ENCODE measurements at places on chromosomes 3 and 15.

GRCh38 chr3:43581343-43581742 lies 40.5 kb downstream of the ANO10 start:
- no peak for DNase-seq

DNA sequence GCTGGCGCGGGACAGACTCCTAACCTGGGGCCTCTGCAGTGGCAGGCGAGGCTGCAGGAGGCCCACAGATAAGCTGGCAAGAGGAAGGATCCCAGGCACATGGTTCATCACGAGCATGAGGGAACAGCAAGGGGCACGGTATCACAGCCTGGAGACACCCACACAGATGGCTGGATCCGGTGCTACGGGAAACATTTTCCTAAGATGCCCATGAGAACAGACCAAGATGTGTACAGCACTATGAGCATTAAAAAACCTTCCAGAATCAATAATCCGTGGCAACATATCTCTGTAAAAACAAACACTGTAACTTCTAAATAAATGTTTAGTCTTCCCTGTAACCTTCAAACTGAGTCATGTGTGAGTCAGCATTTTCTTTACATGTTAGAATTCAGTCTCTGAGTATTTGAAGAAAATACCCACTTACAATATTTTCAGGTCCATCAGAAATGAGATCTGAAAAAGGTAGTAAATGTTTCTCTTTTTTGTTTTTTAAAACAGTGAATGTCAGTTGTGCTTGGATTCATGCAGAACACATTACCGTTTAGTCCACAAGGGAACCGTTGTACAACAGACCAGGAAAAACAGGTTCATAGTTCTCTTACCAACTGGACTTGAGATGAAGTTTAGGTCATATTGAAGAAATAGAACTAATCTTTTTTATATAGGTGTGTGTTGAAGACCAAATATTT lies 75.9 kb downstream of the BOC start:
- no peak for DNase-seq

DNA sequence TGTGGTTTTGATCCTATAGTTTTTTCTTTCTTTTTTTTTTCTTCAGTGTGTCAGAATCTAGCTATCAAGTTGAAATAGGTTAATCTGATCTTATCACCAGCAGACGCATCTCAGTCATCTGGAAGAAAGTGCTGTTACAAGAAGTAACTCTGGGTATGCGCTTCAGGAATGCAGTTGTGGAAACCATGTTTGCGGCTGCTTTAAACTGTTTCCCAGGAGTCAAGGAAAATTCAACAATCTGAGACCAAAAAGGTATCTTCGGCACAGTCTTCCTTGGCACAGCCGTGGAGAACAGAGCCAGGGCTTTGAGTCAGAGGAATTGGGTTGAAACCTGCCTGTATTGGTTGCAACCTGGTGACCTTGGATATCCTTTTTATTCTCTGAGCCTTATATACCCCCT lies 59.9 kb downstream of the CD47 start:
- DNase-seq: no peak

DNA sequence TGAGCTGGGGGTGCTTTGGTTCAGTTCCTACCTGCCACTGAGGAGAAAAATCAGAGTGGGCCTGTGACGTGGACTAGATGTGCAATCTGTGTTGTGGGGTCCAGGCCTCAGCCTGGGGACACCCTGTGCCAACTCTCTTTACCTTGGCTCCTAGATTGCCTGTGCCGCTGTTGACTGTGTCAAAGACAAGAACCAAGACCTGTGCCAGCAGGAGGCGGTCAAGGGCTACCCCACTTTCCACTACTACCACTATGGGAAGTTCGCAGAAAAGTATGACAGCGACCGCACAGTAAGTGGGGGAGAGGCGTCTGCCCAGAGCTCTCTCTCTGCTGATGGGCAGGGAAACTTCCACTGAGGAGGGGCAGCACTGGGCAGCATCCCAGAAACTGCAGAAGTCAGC lies 40.6 kb upstream of the SEC22A start:
- DNase-seq: no peak

DNA sequence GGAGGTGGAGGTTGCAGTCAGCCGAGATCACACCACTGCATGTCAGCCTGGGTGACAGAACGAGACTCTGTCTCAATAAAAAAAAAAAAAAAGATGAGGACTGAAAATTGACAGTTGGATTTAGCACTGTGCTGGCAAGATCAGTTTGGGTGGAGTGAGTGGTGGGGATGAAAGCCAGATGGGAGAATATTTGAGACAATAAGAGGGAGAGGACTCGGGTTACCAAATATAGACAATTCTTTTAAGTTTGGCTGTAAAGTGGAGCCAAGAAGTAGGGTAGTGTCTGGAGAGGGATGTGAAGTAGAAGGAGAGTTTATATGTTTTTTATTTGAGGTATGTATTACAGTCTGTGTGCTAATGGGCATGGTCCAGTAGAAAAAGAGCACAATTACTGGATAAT lies 20.4 kb downstream of the TMOD3 start:
- DNase-seq: no peak

GRCh38 chr15:30924353-30924752 lies 20.6 kb downstream of the FAN1 start:
- no peak for DNase-seq

- no peak for DNase-seq
Observed at GRCh38 chr3:74036568-74036967, 411.8 kb upstream of the PDZRN3 start.
